ENCODE measurements at places on chromosomes 13 and 19.

DNA sequence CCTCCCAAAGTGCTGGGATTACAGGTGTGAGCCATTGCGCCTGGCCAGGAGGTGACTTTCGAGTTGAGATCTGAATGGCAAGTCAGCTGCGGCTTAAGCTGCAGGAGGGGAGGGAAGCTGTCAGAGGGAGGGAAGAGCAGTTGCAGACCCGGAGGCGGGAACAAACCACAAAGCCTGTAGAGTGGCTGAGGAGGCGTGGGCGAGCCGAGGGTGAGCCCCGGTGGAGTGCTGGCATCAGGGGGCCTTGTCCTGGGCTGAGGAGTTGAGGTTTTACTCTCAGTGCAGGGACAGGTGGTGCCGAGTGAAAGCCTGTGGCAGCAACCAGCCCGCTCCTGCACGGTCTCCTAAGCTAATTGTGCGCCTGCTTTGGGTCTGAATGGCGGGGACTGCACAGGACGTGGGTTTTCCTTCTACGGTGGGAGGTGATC lies 24.2 kb downstream of the PPP1R37 start:
- no peak for DNase-seq

DNA sequence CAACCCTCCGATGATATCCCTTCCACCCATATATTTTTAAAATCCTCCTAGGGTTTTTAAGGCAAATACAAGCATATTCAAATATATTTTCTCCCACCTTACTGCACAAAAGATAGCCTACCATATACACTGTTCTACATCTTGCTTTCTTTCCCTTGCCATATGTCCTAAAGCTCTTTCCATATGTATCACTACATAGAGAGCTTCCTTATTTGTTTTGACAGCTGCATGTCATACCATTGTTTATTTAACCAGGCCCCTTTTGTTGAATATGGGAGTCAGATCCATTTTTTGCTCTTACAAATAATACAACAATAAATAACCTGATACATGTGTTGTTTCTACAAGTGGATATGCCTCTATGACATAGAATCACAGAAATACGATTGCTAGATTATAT lies 32.8 kb upstream of the WDFY2 start:
- no peak for DNase-seq

GRCh38 chr13:21365574-21365973 lies 93.5 kb downstream of the ZDHHC20 start:
- DNase-seq, result no peak

- DNase-seq, result no peak
These were observed 14.3 kb upstream of the ILF3 start for GRCh38 chr19:10639836-10640235.

- DNase-seq, result no peak
These were observed 201.5 kb downstream of the IRS2 start for GRCh38 chr13:109584844-109585361.

DNA sequence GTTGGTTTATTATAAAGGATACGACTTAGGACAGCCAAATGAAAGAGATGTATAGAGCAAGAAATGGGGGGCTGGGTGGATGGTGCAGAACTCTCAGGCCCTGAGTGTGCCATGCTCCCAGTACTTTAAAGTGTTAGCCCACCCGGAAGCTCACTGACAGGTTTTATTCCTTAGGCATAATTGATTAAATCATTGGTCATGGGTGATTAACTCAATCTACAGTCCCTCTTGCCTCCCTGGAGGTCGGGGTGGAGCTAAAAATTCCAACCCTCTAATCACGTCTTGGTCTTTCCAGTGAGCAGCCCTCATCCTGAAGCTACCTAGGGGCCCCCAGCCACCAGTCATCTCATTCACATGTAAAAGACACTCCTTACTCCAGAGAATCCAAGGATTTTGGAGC lies 9.9 kb upstream of the LEUTX start:
- DNase-seq, result no peak

- no peak for DNase-seq
These were observed 2723.9 kb downstream of the PCDH9 start for GRCh38 chr13:64506246-64506645.

GRCh38 chr13:23621316-23621645 lies 51.1 kb downstream of the TNFRSF19 start:
- no peak for DNase-seq

GRCh38 chr13:99433543-99434075 lies 67.7 kb upstream of the TM9SF2 start:
- DNase-seq, result no peak

DNA sequence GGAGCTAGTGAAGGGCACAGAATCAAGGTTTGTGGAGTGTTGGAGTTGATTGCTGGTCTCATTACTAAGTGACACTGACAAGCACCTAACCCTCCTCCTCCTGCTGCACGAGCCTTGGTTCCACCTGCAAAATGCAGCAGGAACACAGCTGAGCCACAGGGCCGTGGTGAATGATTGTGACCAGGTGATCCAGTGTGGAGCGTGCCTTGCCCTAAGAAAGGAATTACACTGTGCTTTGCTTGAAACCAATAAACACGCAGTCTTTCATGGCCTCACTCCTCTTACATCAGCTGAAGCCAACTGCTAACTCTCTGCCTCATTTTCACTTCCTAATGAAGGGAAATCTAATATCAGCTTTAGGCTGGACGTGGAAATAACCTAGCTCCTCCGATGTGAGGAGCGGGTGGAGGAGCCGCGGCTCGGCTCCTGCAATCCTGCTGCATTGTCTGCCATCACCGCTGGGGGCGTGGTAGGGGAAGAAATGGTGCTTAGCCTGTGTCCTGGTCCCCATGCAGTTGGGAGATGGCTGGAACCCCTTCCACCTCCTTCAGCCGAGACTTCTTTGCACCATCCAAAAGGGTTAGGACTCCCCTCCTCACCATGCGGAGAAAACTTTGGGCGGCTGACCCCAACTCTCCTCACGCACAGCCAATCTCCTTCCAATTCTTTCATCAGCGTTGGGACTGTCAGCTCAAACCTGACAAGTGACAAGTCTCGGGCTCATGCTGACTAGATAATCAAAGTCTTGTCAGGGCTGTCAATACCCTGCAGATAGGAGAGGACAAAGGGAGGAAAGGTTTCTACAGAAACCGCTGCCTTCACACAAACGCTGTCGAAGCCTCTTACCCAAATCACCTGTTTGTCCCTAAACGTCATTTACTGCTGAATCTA lies 427.9 kb downstream of the ZNF536 start:
- no peak for DNase-seq

- no peak for DNase-seq
These were observed 425.5 kb downstream of the PCDH20 start for GRCh38 chr13:60990032-60990733.

GRCh38 chr19:10517361-10517759 lies at the start of gene S1PR5:
S1PR5 (minus strand) TSS chr19:10517447; CDS start chr19:10515011, 2,436 bp downstream.
- no peak for DNase-seq

GRCh38 chr13:25632166-25632888 lies 260.6 kb downstream of the ATP8A2 start:
- no peak for DNase-seq

- no peak for DNase-seq
These were observed 7.9 kb downstream of the CD37 start for GRCh38 chr19:49343123-49343522.

DNA sequence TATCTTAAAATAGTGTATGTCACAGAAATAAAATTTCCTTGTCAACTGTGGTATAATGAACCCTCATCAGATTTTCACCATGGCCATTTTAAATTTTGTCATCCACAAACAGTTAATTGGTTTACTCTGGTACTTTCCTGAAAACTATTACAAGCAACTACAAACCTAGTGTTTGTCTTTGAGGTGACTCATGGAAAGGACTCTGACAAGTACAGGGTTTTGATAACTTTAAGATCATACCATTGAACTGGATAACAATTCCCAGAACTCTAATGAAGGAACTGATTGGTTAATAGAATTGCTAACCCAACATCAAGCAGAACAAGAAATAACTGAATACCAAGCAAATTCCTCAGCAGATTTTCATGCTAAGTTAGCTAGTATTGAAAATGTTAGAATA lies 237.7 kb upstream of the IPO5 start:
- no peak for DNase-seq

GRCh38 chr19:30631033-30631370 lies 258.8 kb downstream of the ZNF536 start:
- no peak for DNase-seq

GRCh38 chr19:17757125-17757524 lies 5.8 kb downstream of the FCHO1 start:
- no peak for DNase-seq

- no peak for DNase-seq
These were observed 43.6 kb upstream of the ZNF681 start for GRCh38 chr19:23802290-23802689.

DNA sequence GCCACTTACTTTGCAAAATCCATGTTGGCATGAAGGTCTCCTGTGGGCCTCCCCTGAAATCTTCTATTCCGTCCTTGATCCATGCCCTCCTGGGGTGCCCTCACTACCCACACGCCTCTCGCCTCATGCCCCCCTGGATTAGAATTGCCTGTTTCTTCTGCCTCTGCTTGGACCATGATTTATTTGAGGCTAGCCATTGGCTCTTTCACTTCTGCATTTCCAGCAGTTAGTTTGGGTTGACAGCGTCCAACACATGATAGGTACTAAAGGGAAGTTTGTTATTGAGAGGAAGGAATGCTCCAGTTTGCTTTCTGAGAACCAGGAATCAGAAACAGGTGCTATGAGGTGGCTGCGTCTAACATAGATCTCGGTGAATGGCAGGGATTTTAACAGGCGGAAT lies 30.5 kb upstream of the TPTE2 start:
- DNase-seq, result no peak

DNA sequence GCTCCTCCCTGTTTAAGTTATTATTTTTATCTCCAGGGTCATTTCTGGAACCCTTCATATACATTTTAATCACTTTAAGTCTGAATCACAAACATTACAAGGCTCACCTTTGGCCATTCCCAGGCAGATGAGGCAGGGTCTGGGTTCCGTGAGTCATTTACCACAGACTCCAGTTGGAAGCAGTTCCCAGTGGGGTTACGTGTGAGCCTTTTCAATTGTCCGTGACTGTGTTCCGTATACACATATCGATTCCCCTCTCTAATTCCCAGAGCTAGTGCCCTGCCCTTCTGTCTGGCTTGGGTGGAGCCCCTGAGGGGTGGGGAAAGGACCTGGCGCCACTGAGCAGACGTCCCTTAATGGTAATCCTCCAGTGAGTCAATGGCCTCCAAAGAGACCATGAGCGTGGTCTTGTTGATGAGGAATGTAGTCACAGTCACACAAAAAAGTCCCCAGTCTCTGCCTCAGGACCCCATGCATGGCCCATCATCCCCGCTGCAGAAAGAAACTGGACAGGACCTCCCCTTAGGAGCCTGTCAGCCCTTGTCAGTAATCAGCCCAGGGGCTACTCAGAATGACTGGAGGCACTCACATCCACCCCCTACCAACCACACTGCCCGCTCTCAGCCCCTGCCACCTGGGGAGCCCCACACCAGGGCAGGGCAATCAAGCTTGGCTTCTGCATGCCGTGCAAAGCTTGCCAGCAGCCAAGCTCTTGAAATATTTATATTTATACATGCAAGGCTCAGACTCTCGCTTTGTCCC lies 144.4 kb downstream of the ZIC5 start:
- no peak for DNase-seq
